ENCODE measurements at places on chromosomes 13 and 19.

DNA sequence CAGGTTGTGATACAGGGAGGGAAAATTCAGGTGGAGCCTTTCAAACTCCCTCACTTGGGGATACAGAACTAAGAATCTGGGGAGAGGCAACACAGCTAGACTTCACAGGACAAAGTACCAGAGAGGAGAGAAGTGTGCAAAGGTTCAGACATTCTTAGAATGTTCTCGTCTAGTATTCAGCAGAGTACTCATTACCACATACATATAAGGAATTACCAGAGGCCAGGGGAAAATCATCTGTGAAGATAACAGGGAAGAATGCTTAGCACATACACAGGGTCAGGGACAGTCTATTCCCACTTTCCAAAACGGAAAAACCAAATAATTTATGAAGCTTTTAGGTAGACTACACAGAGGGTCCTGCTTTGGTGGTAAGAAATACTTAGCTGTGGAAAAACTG is 58.1 kb downstream of the TRPC4 start:
- no peak for DNase-seq

DNA sequence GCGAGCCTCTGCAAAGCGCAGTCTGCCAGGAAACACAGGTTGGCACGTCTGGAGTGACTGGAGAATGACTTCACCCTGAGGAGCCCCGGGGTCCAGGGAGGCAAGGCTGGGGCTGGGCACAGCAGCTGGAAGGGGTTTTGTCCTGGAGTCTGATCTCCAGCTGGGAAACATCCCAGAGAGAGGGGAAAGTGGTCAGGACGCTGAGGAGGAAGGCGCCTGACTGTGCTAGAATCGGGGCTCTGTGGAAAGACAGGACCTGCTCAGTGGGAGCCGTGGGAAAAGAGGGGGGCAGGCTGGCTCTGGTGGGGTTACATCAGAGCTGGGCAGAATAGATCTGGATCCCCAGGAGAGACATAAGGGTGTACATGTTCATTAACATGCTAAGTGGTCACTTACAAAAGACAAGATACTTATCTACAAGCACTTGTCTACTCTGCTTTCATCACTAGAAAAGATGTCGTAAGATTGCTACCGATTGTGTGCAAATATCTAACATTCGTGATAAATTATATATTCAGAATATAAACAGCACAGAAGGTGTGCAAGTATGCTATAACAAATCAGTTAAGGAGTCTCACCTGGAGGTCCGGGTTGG is 106.6 kb downstream of the COL4A1 start:
- no peak for DNase-seq

- peak; percentile 57 for DNase-seq
These were observed 43.3 kb upstream of the C13orf46 start for GRCh38 chr13:114017028-114017630.

GRCh38 chr19:9828551-9829063 is 889 bp downstream of the UBL5 start:
- no peak for DNase-seq

DNA sequence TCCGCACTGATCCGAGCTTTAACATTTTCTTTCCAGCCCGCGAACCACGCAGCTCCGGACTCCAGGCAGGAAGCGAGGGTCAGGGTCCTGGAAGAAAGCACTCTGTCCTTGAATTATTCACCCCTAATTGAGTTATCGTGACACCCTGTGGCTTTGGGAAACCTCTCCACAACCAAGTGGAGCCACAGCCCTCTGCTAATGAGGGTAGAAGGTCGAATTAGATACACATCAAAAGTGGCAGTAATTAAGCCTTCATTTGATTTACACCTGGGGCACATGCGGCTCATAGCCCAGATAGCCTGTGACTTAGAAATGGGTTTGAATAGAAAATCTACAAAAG is 15.9 kb upstream of the RNF17 start:
- DNase-seq = no peak

DNA sequence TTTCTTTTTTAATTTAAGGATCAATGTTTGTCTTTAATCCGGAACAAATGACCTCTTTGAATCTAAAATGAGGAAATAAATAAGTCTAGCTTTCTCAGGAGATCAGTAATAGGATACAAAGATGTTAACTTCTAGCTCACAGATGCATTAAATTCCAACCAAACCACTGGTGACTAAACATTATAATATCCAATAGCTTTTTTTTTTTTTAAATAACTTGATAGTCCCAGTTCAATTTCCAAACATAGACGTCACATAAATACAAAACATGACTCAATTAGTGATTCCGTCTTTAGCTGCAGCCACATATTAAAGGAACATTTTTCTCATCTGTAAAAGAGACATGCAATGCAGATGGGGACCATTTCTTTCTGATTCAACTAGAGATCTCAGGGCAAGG is 390.5 kb upstream of the PCDH9 start:
- peak; percentile 38 for DNase-seq

DNA sequence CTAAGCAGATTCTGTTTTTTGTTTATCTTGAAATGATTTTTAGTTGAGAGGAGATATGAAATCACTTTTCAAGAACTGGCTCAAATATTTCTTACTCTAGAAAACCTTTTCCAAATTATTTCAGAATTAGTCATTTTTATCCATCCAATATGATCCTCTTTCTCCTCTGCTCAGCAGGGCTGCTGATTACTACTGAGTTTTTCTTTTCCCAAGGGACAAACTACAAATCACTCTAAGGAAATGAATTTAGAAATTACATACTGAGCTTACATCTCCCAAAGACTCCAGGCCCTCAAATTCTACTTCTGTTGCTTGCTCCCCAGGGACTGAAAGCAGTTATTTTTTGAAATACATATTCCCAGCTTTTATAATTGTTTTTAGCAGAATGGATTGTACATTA is 87.4 kb upstream of the UFM1 start:
- DNase-seq = peak; percentile 72

DNA sequence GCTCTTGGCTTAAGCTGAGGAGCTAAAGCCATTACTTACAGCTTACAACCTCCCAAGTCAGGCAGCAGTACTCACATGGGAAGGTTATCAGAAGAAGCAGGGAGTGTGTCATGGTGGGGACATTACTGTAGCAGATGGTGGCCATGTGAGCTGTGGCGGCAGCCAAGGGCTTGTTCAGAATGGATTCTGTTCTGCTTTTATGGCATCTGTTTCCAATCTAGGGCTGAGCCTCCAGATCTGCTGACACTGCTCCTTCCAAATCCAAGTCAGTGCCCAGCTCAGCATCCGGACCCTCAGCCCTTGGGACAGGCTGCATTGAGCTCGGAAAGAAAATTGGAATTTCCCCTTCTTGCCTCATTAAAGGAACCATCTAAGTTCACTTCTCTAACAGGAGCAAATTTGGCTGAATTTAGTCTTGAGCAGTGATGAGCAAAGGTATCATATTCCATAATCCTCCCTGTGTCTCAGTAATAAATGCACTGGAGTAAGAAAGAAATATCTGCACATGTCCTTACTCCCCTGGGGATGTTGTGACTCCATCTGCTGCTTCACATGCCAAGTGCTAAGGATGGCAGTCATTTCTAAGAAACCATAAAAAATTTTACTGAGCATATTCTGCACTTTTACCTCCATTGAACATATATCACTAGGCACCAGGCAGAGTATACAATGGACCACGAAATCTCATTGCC is 73.9 kb downstream of the KCTD12 start:
- DNase-seq = peak; percentile 92

- DNase-seq = peak; percentile 28
These were observed 5.8 kb downstream of the CEBPA start for GRCh38 chr19:33296488-33296971.

DNA sequence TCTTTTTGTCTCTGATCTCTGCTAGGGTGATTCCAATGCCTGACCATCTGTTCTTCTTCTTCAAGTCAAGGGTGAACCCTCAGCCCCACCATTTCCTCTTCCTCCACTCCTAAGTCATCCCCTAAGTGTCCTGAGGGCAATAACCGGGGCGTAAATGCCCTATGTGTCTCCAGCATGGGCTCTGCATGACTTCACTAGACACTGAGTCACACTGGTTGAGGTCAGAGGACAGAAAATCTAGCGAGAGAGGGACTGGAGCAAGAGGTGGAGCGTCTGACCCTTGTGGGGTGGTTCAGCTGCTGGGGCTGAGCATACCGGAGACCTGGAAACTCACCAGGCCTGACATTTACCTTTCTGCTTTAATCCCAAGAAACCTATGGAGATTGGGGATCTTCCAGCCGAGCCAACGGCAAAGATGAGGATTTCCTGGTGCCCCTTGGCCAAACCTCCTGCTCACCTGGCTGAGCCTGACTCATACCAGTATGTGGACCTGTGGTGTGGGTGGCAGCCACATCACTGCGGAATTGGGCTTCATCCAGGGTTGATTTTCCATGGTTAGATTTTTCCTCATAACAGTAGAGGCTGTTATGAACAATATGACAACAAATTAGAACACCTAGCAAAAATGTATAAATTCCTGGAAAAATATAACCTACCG is 26.9 kb downstream of the SCGB2B2 start:
- no peak for DNase-seq

- peak; percentile 65 for DNase-seq
These were observed 82.8 kb upstream of the MRI1 start for GRCh38 chr19:13681509-13681908.

GRCh38 chr13:46607768-46608564 is 55.0 kb downstream of the LRCH1 start:
- no peak for DNase-seq

GRCh38 chr19:47331931-47332547 is at the start of gene C5AR2:
Gene C5AR2 (plus strand): TSS chr19:47332175. CDS start chr19:47340800, 8,625 bp downstream.
- peak; percentile 46 for DNase-seq

DNA sequence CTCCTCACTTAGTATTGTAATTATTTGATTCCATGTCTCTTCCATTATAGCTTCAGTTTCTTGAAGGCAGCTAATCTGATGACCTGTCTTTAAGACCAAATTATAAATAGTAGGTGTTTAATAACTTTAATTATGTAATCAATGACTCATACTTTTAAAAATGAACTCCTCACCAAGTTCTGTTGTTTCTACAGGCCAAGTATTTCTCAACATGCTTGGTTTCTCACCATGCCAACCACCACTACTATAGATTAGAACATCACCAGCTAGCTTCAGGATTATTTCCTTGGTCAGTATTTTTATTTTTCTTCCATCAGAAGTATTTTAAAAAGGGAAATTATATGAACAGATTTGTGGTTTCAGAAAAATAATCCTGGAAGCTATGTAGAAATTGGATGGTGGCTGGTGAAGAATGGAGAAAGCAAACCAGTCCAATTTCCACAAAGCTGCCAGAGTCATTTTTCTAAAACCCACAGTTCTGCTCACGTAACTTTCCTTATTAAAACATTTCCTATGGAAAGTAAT is 237.7 kb upstream of the DACH1 start:
- DNase-seq = no peak

GRCh38 chr19:46016426-46017094 is 6.3 kb downstream of the PGLYRP1 start:
- DNase-seq = peak; percentile 70

GRCh38 chr13:18944501-18945068 is 237.0 kb downstream of the TUBA3C start:
- DNase-seq = no peak

DNA sequence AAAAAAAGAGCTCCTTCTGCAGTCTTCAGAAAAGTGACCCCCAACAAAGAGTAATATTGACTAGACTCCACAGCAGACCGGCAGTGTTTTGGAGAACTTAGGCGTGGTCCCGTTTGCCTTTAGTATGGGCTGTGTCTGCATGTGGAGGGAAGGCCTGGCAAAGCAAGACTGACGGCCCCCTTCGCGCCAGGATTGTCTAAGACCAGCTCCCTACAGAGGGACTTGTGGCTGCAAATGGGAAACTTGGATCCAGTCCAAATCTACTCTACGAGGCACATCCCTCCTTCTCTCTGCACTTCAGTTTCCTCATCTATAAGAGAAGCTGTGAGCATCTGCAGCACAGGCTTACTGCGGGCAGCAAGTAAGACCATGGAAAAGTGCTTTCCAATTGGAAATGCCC is 350.0 kb downstream of the ZNF536 start:
- no peak for DNase-seq

DNA sequence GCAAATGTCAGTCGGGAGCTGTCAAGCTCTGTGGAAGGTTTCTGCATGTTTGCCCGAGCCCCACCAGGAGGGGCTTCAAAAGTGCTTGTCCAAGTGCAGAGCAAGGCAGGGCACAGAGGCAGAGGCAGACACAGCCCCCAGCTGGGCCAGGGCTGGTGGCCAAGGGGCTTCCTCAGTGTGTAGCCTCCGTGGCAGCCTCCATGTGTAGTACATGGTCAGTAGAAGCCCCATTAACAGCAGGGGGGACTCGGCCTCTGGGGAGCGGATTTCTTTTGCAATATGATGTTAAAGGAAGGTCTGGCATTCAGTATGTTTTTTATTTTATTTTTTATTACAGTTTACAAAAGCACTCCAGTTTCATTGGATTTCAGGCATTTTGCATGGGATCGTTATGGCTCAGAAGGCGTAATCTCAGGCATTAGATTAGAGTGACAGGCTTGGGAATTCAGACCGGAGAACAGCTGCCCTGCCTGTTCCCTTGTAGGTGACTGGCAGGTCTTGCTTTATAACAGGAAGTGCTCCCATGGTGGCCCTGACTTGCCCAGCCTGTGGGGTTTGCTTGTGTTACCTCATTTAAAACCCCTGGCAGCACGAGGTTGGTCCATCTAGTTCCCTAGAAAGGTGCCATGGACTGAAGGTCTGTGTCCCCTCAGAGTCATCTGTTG is 129.2 kb downstream of the KDM4B start:
- no peak for DNase-seq

GRCh38 chr13:36382030-36382429 is 35.8 kb upstream of the SPART start:
- no peak for DNase-seq

- DNase-seq = no peak
These were observed 54.1 kb downstream of the GJA3 start for GRCh38 chr13:20106742-20107141.

GRCh38 chr13:60755380-60756163 is 358.6 kb downstream of the TDRD3 start:
- no peak for DNase-seq

DNA sequence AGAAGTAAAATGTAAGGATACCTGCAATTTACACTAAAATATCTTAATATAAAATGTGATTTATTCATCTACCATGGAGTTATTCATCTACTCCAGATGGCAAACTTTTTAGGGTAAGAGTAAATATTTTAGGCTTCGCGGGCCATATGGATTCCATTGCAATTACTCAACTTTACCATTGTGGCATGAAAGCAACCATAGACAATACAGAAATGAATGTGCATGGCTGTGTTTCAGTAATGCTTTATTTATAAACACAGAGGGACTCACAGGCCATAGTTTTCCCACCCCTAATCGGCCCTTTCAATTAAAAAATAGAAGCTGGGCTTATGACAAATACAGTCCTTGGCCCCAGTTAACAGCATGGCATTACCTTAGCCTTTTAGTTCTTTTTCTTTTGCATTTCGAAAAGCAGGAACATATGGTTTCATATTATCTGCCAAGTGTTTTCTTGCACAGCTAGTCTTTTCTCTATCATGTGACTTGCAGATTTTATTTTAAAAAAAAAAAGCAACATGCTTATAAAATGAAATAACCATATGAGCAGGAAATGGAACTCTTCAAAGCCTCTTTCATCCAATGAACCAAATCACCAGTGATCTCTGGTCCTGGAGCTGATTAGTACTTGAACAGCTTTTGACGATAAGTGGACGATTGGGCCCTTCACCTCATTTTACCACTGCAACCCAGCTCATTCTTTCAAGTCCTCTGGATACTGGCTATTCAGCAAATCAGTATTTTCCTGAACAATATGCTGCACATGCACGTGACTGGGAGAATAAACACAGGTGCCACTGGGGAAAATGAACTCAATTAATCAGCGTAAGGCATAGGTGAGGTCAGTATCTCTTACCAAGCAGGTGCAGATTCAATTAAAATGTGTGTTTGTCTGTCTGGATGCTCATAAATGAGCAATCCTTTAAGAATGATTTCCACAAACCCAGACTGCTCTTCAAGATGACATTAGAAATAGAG is 63.9 kb downstream of the LHFPL6 start:
- peak; percentile 66 for DNase-seq

Data from fibroblast of mammary gland (primary cell).